ENCODE measurements at places on chromosomes 4 and X.
A peak's percentile ranks its signal among the peaks of the same experiment; 100 is the strongest.

DNA sequence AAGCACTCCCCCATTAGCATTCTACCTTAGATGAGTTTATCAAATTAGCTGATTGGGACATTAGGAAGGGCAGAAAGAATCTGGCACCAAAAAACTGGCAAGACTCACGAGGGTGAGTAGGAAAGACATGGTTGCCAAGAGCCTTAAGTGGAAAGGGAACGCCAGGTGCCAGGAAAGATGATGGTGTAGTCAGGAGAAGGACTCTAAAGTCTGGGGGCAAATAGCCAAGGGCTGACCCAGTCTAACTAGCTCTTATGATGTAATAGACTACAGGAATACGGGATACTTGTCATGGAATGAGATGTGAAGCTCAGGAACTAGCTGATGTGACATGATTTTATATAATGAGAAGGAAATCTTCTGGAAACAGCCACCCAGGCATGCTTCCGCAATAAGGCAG is 94.8 kb downstream of the MBNL3 start:
- no peak for DNase-seq

DNA sequence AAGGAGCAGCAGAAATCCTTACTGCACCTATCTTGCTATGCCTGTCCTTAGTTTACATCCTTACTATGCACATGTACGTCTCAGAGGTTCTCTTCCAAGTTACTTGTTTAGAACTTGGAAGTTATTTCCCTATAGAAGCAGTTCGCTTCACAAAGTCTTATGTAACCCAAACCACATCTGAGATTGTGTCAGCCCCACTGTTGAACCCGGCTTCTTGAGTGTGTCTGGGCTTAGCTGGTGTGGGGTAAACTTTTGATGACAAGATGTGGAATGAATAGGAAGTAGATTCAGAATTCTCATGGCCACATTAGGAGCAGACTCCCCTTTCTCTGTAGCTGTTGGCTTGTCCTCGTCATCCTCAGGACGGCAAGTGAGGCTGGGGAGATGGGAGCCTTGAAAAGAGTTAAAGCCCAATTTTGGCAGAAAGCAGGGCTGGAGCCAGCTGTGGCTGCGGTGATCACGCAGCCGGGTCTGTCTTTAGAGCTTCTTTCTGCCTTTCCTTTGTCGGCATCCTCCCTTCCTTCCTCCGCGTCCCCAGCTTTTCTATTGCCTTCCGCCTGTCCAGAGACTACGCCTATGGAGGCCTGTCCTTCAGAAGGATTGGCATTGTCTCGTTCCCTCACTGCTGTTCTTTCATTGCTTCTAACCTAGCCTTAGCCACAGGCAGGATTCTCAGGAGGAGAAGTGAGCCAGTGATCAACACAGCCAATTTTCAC is 23.0 kb upstream of the LIMCH1 start:
- no peak for DNase-seq

DNA sequence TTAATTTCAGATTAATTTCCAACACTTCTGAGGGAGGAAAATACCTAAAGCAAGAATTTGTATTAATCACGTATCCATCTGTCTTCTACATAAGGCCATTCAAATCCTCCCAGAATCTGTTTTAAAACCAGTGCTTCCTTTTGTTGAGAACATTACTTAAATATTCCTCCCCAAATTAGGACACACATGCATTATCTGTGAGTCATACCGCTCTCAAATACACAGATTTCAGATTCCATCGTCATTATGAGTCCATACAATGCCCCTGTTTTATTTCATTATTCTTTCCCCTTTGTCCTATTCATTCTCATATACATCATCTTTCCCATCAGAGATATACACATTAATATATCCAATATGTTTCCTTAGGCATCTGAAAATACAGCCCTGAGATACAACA is 57.3 kb upstream of the PRSS12 start:
- no peak for DNase-seq

- no peak for DNase-seq
Measured at GRCh38 chr4:15469402-15470127, at the start of gene CC2D2A. TSS of gene CC2D2A (plus strand) at chr4:15469882. CDS start at chr4:15475933, 6,051 bp downstream.

DNA sequence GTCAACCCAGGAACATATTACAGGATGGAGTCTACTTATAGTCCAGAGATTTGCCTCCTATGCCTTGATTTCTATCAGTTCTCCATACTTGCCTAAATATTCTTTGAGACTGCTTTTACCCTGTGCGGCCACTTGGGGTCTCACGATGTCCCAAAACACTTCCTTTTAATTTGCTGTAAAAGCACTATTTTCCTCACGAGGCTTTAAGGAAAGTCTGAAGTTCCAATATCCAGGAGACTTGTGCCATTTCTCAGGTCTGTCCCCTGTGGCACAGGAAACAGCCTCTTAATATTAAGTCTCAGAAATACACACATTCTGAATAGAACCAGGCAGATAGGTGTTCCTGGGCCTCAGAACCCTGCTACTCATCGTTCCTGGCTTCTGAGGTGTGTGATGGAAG is 142.9 kb downstream of the TMEM164 start:
- no peak for DNase-seq

GRCh38 chr4:81405900-81406401 is 65.8 kb downstream of the RASGEF1B start:
- peak; percentile 65 for DNase-seq

GRCh38 chr4:17448689-17449088 is 63.2 kb downstream of the QDPR start:
- DNase-seq: no peak

DNA sequence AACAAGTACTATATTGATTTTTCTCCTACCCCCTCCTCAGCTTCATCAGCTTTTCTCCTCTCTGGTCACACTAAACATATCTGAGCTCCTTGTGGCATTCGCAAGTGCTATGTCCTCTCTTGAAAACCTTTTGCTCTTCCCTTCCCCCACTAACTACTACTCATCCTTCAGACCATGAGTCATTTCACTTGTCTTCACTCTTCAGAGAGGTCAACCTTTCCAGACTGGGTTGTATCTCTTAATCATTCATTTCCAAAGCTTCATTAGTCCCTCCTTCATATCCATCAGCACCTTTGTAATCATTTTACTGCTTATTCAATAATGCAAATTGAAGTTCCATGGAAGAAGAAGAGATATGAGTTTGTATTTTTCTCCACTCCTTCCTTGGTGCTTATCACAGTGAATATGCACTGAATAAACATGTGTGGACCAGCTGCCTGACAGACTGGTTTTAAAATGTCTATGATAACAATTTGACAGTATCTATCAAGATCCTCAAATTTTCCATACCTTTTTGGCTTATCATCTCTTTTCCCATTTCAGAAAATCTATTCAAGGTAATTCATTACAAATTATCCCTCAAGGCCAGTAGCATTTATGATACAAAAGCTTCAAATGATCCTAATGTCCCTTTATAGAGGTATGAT is 28.4 kb downstream of the DDX60L start:
- DNase-seq: no peak

- DNase-seq: no peak
Measured at GRCh38 chr4:145061318-145061920, 36.6 kb downstream of the ANAPC10 start.

DNA sequence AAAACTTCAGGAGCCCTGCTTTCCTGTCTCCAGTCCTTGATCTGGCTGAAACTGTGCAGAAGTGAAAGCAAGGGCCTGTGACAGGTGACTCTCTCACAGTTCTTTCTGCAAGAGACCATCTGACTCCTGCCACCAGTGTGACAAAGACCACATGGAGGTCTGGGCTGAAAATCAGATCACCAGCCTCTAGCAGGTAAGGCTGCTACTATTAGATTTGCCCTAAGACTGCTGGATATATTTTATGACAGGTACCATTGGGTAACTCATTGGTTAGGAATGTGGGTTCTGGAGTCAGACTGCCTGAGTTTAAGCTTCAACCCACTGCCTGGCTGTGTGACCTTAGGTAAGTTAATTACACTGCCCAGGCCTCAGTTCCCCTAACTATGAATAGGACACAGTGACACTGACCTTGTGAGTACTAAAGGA is 163.3 kb upstream of the SLC7A11 start:
- no peak for DNase-seq

- no peak for DNase-seq
Measured at GRCh38 chrX:132858018-132858417, 100.4 kb downstream of the HS6ST2 start.

DNA sequence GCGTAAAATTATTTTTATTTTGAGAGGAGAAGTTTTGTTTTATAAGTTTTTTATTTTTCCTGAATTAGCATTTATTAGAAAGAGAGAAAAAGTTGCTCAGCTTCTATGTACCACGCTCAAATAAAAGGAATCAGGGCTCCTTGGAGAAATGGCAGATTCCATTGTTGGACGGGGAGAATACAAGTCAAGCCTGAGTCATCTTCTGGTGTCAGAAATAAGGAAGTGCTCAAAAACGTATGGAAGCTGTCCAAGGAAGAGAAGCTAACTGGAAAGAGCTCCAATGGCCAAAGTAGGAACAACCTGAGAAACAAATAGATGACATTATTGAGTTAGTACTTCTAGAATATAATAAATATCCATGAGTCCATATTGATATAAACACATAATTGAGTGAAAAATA is 89.3 kb upstream of the NEIL3 start:
- no peak for DNase-seq

DNA sequence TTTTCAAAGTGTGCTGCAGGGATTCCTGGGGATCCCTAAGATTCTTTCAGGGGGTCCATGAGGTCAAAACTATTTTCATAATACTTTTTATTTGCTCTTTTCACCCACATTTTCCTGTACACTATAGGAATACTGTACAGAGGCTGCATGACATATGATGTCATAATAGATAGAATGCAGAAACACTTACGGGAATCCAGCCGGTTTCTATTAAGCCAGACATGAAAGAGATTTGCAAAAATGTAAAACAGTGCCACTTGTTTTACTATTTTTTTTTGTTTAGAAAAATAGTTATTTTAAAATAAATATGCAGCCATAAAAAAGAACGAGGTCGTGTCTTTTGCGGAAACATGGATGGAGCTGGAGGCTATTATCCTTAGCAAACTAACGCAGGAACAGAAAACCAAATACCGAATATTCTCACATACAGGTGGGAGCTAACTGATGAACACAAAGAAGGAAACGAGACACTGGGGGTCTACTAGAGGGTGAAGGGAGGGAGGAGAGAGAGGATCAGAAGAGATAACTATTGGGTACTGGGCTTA is 5.0 kb downstream of the ZFX start:
- no peak for DNase-seq

- DNase-seq: no peak
Measured at GRCh38 chrX:2548711-2549423, 48.1 kb upstream of the DHRSX start.

DNA sequence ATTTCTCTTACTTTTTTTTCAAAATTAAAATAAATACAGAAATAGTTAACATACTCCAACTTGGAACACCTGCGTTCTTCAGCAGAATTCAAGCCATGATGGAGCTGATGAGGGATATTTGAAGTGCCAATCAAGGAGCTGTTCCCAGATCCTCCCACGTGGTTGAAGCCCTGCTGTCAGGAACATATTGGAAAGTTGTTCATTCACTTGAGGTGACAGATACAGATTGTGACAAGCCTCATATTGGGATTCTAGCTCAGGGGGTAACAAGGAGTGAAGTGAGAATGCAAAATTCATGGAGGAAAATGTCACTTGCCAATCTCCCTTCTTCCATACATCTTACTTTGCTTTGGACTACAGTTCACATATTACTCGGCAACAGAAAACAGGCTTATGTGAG is 2670.8 kb downstream of the PCDH7 start:
- DNase-seq: no peak

DNA sequence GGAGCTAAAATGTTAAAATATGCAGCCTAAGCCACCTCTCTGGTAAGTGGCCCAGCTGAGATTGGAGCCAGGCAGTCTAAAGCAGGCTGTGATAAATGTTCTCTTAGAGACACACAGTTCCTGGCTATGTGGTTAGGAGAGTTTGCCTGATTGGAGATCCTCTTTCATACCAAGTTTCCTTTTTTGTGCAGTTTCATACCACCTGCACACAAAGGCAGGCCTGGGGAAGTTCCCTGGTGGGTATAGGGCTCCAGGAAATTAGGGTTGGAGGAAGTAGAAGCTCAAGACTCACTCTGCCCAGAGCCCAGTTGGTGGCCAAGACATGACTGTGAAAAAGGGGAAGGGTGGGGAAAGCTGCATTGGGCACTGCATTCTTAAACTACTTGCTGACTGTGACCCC is 16.9 kb downstream of the CYBB start:
- no peak for DNase-seq

DNA sequence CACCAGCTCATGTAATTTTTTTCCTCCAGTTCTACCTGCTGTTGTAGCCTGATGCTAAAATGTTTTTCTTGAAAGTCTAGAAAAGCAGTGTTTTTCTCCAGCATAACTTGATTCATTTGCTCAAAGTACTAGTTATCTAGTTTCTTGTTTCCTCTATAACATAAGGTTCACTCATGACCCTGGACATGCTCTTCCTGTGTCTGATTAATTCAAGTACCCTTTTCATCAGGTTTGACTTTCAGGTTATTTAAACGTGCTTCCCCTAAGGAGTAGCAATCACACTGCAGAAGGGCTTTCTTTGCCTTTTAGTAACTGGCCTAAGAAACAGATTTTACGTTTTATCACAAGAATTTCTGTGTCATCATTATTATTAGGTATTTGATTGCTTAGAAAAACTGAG is 66.8 kb upstream of the EGFL6 start:
- no peak for DNase-seq

DNA sequence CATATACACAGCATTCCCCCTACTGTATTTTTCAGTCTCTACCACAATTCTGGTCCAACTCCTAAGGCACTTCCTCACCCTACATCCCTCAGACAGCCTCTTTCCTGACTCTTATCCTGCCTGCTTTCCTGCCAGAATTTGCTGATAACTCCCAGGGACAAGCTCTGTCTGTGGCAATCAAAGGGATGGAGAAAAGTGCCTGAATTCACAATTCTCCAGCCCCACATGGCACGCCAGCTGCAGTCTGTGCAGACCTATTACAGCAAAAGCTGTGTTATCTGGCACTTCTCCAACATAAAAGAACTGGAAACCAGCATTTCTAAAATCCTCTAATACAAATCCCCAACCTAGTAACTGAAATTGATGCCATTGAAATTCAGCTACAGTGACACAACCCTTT is 404.8 kb downstream of the KLHL13 start:
- DNase-seq: no peak

GRCh38 chr4:8176547-8177399 is 18.2 kb upstream of the ABLIM2 start:
- DNase-seq: peak; percentile 52

DNA sequence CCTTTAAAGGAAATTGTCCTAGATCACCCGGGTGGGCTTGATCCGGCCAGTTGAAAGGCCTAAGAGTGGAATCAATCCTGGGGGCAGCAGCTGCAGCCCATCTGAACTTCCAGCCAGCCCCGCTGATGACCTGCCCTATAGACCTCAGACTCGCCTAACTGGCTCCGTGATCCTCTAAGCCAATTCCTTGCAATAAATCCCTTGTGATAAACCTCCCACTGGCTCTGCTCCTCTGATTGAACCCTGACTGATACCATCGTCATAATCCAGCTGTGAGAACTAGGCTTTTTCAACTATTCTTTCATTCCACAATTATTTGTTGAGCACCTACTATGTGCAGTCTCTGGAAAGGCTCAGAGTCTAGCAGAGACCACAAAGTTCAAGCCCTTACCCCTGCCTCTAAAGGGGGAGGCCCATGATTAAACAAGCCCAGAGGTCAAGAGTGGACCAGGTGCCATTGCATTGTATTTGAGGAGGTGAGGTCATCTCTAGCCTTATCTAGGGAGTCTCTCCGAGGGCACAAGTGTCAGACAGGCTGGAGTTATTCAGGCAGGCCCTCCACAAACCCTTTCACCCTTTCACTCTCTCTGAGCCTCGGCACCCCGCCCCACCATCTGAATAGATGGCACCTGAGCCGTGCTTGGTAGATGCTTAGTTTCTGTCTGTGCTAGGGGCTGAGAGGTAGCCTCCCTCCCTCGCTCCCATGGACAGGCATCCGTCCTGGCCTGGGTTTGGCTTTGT is 20.5 kb upstream of the GPR78 start:
- no peak for DNase-seq
